Left lung (tissue), 14 donors: ENCODE measurements at places on chromosomes 3 and 15. TPM values are rescaled to one million over a fixed set of nuclear protein-coding genes. Genes with fewer than 3 reads are reported as not detected.

- no peak overlapping the region for H3K4me3 ChIP-seq
- peaks cover 7% of the 10 kb centered on the region for H3K27me3 ChIP-seq
- DNase-seq = no peak
- no peak overlapping the region for H3K27ac ChIP-seq
These were observed 194.5 kb upstream of the TBC1D5 start for GRCh38 chr3:17936736-17937480.

DNA sequence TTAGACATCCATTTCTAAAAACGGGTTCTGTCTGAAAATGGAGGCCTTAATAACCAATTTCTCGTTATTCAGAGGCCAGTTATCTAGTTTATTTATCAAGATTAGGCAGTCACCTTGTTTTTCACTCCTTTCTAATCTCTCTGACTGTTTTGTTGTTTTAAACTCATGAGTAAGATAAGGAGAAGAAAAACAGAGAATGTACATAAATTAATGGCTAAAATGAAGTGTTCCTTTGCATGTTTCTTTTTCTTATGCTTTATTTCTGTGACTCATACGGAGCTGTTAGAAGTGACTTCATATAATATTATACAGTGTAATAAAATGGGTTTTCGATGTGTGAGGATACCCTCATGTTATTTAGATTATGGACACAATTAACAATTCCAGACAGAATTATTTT is 22.0 kb downstream of the NEO1 start:
- no peak for DNase-seq
- H3K36me3 ChIP-seq = no peaks in the 10 kb centered on the region
- no peaks in the 10 kb centered on the region for H3K27me3 ChIP-seq
- no peak overlapping the region for H3K27ac ChIP-seq

GRCh38 chr3:32577581-32578556 is 7.2 kb upstream of the DYNC1LI1 start:
- H3K4me1 ChIP-seq = peaks cover 3% of the 10 kb centered on the region
- peak; percentile 39 for DNase-seq
- no peaks in the 10 kb centered on the region for H3K27me3 ChIP-seq
- H3K4me3 ChIP-seq = peak overlapping the region; percentile 11
- H3K27ac ChIP-seq = peak overlapping the region; percentile 40

DNA sequence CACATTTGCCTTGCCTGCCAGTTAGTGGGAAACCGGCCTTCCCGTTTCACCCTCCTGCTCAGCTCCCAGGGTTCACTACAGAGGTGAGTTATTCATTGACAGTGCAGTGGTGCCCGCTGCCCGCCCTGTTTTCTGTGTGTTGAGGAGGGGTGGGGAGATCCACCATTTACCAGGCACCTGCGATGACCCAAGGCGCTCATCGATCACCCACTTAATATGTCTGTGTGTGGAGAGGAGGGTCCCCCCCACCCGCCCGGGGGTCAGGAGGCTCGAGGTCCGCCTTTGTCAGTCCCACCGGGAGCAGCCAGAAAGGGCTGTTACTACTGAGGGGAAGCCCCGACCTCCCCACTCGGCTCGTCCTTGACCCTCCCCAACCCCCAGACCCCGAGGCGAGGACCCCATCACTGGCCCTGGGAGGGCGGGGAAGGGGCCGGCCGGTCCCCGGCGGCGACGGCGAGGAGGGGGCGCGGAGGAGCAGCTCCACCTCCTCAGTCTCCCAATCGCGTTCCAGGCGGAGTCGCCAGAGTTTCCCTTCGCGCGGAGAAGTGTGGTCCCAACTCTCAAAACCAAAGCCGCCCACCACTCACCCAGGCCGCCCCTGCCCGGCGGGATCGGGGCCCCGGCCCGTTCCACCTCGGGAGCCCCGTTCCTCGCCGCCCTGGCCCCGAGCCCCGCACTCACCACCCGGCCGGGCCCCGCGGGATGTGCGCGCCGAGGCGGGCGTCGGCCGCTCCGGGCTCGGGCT is 1.1 kb downstream of the PLXNB1 start:
- H3K36me3 ChIP-seq = no peaks in the 10 kb centered on the region
- DNase-seq = peak; percentile 77
- peak overlapping the region; percentile 87 for H3K27ac ChIP-seq
- peaks cover 28% of the 10 kb centered on the region for H3K4me1 ChIP-seq
- no peaks in the 10 kb centered on the region for H3K27me3 ChIP-seq

GRCh38 chr3:182795389-182795782 is 2.1 kb downstream of the ATP11B start:
- H3K4me1 ChIP-seq = peaks cover 44% of the 10 kb centered on the region
- no peak for DNase-seq
- H3K27ac ChIP-seq = peak overlapping the region; percentile 93
- H3K27me3 ChIP-seq = no peaks in the 10 kb centered on the region
- peak overlapping the region; percentile 73 for H3K4me3 ChIP-seq

GRCh38 chr3:195450731-195451229 is 8.0 kb upstream of the ACAP2 start:
- peaks cover 14% of the 10 kb centered on the region for H3K4me1 ChIP-seq
- no peak for DNase-seq
- H3K27ac ChIP-seq = peak overlapping the region; percentile 41
- H3K27me3 ChIP-seq = no peaks in the 10 kb centered on the region

GRCh38 chr3:142888481-142889211 is at the start of gene PCOLCE2:
PCOLCE2 (minus strand) TSS chr3:142889083; CDS start chr3:142888896, 187 bp downstream.
- H3K27ac ChIP-seq = peak within 1 kb of the TSS; percentile 60
- H3K4me1 ChIP-seq = peaks cover 39% of the 10 kb centered on the region
- H3K27me3 ChIP-seq = peaks cover 44% of the 10 kb centered on the region
- peak within 1 kb of the TSS; percentile 56 for H3K4me3 ChIP-seq
- peak; percentile 39 for DNase-seq
- no peaks in the 10 kb centered on the region for H3K36me3 ChIP-seq

DNA sequence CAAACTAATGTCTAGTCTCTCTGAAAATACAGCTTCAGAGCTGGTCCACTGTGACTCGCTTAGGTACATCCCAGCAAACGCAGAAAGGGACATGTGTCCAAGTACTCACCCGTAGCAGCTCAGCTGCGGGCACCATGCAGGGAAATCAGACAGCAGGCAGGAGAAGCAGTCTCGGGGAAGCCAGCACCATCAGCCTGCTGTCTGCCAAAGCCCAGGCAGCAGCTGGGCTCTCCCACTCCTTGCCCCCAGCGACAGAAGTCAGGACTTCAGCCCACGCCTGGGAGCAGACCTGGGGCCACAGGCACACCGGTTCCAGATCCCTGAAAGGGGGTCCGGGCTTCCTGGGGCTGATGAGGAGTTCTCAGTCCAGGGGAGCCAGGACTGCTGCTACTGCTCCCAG is 34.9 kb downstream of the SEMA5B start:
- DNase-seq = no peak
- H3K27ac ChIP-seq = no peak overlapping the region
- no peaks in the 10 kb centered on the region for H3K36me3 ChIP-seq

DNA sequence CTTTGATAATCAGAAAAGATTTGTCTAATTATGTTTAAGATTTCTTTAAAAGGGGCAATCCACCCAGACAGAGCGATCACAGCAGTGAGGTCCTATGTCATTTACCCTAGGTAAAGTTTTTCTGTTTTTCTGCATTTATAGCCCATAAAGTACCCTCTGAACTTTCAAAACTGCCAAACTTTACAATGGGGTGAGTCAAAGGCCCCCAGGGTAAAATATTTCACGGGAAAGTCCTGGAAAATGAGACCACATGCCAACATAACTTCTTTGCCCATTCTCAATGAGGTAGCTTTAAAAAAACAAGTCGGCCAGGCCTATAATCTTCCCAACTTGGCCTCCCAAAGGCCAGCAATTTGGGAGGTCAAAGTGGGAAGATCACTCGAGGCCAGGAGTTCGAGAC is 53.0 kb downstream of the SUCLG2 start:
- no peaks in the 10 kb centered on the region for H3K36me3 ChIP-seq
- peaks cover 3% of the 10 kb centered on the region for H3K4me1 ChIP-seq
- no peaks in the 10 kb centered on the region for H3K27me3 ChIP-seq
- H3K27ac ChIP-seq = no peak overlapping the region
- no peak for DNase-seq

CFAP91 gene
- total RNA-seq = 1.1 TPM

CYP1A2 gene
- total RNA-seq = not detected

FGD5 gene
- total RNA-seq = 48.7 TPM

ZNF502 gene
- total RNA-seq = 3.9 TPM
